ENCODE measurements at places on chromosomes 6 and 20.

- DNase-seq: no peak
These were observed 125.8 kb downstream of the NFATC2 start for GRCh38 chr20:51416532-51417249.

DNA sequence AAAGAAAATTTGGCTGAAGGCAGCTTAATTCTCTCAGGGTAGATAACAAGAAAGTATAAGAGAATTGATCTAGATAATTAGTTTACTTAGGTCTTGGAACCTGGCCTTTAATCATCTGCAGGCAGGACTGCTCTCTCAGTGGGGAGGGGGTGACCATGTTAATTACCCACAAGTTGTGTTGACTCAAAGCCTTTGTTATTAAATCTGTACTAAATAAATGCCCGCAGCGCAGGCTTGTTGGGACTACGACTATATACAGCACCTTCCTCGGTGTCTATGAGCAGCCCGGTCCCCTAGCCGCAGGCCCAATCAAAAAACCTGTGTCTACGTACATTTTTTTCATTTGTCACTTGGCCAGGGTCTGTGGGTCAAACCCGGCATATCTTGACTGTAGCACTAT lies 15.6 kb upstream of the ZNF451 start:
- DNase-seq: no peak

DNA sequence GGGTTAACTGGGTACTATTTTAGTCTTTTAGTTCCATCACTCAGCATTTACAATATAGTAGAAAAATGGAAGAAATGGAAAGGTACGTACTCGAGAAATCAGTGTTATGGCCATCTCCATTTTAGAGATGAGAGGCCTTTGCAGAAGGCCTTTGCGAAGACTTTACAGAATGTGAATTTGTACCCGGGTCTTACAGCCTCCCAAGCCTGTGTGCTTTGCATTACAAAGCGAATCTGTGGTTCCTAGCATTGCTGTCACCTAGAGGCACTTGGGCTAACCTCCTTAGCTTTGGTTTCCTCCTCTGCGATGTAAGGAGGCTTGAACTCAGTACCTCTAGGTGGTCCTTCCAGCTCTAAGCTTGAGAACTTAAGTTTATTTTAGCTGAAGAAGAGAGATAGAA lies 10.9 kb downstream of the VAPB start:
- no peak for DNase-seq

DNA sequence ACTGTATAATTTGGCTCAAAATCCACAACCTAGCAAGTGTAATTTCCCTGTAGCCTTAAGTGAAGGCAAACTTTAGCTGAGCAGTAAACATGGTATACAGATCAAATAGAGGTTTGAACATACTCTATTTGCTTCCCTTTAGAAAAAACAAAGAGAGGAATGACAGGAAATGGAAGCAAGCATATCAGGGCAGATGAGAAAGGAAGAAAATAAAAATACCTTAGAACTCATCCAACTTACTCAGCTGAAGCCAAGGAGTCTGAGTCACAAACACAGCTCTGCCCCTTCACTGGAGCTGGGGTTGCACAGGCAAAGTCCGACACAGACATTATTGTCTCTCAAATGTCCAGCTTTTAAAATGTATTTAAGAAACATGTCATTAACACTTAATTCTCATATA lies 379.9 kb upstream of the IRAK1BP1 start:
- no peak for DNase-seq

DNA sequence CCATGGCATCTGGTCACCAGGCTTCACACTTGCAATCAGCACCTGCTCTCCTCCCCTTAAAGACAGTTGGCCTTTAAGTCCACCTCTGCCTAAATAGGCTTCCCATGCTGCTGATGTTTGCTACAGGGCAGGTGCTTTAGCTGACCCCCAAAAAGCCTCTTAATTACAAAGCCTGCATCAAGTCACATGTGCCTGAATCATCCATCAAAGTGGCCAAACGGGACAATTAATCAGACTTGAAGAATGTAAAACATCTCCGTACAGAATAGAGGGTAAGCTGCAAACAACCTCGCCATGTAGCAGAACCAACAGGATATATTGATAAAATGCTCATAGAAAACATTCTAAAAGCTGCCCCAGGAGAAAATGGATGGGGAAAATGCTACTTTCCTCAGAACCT lies 7.4 kb downstream of the LY86 start:
- no peak for DNase-seq

GRCh38 chr6:97361286-97361685 lies 78.3 kb upstream of the MMS22L start:
- peak; percentile 40 for DNase-seq

DNA sequence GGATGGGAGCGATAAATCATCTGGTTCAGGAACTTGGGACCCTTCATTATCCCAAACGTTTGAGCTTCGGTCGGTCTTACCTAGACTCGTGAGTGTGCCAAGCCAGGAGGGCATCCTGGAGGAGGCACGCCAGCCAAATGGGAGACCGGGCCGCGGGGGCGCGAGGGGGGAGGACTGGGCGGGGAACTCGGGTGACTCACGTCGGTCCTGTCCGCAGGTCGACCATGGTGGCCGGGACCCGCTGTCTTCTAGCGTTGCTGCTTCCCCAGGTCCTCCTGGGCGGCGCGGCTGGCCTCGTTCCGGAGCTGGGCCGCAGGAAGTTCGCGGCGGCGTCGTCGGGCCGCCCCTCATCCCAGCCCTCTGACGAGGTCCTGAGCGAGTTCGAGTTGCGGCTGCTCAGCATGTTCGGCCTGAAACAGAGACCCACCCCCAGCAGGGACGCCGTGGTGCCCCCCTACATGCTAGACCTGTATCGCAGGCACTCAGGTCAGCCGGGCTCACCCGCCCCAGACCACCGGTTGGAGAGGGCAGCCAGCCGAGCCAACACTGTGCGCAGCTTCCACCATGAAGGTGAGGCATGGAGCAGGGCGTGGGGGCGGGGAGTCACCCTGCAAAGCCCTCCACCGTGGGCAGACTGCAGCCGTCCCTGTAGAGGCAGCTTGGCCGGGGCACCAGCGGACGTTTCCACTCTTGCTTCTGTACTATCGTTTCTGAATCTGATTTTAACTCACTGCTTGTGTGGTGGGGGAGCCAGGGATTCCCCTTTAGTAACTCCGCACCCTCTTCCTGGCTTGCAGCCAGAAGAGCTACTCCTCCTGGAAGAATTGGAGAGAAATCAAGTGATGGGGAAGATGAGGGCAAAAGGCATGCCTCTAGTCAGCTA lies 2.7 kb downstream of the BMP2 start:
- peak; percentile 72 for DNase-seq

GRCh38 chr20:60749804-60750602 lies 502.1 kb upstream of the CDH4 start:
- no peak for DNase-seq

- peak; percentile 16 for DNase-seq
These were observed 122.7 kb downstream of the ADGRB3 start for GRCh38 chr6:68757821-68758220.

- DNase-seq: peak; percentile 40
These were observed 175.7 kb upstream of the SNX9 start for GRCh38 chr6:157647261-157647915.

GRCh38 chr6:121000381-121000780 lies 333.9 kb downstream of the TBC1D32 start:
- DNase-seq: no peak

- DNase-seq: peak; percentile 62
These were observed 167.6 kb upstream of the CST7 start for GRCh38 chr20:24781418-24781980.

GRCh38 chr6:78947529-78947928 lies 80.2 kb downstream of the IRAK1BP1 start:
- no peak for DNase-seq

DNA sequence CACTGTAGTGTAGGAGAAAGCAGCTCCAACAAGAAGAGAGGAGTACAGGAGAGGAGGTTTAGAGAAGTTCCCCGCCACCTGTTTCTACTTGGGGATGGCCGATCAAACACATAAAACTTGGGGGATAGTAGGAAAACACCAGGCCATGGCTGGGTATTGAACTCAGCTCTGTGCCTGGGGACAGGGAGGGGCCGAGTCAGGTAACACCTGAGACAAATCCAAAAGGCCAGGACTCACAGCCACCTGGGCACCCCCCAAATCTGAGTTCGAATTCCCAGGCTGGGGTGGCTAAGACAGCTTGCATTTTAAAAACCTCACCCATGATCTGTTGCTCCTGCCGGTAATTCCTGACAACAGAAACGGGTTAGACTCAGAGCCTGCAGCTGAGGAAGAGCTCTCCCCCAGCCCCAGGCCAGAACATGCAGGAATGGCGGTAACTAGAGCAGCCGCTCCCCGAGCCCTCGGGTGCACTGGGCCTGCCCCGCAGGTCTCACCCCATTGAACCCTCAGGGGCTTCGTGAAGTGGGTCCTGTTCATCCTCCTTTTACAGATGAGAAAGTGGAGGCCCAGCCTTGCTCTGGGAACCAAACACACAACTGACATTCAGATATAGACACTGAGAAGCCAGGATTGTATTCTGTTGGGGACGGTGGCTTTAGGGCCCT lies 61.0 kb downstream of the TCP11 start:
- DNase-seq: no peak

GRCh38 chr20:272718-273117 lies 15.2 kb downstream of the DEFB132 start:
- DNase-seq: peak; percentile 22

DNA sequence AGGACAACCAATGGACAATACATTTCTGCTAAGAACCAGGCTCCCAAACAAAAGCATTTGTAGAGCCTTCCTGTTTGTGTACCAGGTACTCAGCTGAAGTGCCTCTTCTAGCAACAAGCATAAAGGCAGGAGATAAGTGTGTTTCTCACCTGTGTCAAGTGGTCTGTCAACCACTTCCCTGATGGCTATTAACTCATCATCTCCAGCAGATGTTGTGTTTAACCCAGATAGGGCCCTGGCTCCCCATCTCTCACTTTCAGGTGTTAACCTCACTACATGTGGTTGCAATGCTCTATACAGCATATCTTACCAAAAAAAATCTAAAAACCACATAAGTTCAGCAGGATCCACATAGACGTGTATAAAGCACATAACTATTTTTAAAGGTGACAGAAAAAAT lies 9.6 kb upstream of the IL17A start:
- no peak for DNase-seq

GRCh38 chr6:139919107-139920026 lies 544.9 kb upstream of the CITED2 start:
- no peak for DNase-seq

DNA sequence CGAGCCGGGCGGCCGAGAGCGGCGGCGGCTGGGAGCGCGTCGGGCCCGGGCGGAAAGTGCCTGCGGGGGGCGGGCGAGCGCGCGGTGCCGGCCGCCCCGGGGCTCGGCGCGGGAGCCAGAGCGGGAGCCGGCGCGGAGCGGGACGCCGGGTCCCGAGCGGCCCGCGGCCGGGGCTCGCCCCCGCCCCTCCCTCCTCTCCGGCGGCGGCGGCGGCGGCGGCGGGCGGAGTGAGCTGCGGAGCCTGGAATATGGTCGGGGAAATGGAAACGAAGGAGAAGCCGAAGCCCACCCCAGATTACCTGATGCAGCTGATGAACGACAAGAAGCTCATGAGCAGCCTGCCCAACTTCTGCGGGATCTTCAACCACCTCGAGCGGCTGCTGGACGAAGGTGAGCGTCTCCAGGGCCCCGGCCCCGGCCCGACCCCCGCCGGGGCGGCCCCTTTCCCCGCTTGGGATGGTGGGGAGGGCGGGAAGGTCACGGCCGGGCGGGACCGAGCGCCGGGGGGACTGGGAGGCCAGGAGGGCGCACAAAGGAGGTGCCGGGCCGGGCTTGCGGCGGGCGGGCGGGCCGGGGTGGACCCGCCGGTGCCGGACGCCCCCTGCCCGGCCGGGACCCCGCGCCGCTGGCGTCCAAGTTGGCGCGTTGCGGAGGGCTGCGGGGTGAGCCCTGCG lies 565 bp downstream of the QKI start:
- no peak for DNase-seq

GRCh38 chr6:43795421-43795820 lies 25.4 kb downstream of the VEGFA start:
- DNase-seq: no peak

DNA sequence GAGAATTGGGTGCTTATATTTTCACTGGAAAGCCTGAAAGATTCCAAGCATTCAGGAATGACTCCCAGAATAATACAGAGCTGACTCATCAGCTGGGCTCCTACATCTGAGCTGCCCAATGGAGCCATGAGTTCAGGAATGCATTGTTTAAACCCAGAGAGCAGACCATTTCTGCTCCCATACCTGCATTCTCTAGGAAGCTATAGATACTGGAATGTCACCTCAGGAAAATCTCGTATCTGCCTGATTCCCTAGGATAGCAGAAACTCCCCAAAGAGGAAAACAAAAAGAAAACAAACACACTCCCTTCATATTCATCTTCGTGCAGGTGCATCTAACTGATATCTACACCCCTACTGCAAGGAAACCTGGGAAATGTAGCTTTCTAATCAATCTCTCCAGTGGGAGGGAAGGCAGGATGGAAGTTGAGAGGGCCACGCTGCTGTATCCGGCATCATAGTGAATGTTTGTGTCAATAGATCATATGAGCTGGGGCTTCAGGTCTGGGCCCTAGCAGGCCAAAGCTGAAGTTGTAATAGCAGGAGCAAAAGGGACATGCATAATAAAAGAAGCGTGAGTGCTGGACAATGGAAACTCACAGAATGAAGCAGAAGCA lies 8.2 kb upstream of the SLC2A12 start:
- no peak for DNase-seq

DNA sequence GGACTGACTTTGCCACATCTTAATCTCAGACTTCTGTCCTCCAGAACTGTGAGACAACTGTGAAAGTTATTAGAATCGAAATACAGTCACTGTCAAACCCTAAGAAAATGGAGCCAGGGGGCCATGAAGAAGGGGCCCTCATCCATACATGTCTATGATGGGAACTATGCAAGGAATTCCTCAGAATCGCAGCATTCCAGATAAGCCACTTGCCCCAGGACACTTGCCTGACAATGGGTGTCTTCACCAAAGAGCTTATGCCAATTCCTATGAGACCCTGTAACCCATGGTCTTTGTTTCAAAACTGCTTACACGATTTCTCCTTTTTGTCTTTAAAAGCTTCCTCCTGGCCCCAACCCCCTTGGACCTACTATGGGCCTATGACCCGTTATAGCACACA lies 90.4 kb upstream of the FOXP4 start:
- DNase-seq: no peak

DNA sequence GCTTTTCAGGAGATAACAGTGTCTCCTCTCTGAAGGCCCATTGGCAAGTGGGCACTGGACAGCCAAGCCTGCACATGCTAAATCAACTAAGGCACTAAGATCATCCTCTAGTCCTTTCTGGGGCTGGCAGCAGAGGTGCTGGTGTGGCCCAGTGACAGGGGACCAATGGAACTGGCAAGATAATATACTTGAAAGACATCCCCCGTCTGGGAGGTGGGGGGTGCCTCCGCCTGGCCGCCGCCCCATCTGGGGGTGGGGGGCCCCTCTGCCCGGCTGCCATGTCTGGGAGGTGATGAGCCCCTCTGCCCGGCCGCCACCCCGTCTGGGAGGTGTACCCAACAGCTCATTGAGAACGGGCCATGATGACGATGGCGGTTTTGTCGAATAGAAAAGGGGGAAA lies 223.3 kb downstream of the UNC5CL start:
- no peak for DNase-seq

GRCh38 chr6:144335311-144335861 lies 50.3 kb downstream of the UTRN start:
- DNase-seq: no peak
